Uterus (tissue), 4 donors: ENCODE measurements at places on chromosomes 7 and 10.
A peak's percentile ranks its signal among the peaks of the same experiment; 100 is the strongest.

DNA sequence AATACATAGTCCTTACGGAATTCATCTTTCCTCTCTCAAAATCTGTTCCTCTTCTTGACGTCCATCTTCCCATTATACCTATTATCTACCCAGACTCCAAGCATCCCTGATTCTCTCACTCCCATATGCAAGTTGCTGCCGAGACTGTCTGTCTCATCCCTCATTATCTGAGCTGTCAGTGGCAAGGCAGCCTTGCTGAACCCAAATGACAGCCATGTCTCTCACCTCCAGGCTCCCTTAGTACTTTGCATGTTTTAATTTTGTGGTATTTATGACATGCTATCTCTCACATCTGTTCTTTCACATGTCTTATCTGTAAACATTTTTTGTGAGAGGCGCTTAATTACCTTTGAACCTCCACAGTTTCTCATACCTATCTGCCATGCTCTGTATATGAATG is 54.4 kb upstream of the IFRD1 start:
- no peak for DNase-seq

DNA sequence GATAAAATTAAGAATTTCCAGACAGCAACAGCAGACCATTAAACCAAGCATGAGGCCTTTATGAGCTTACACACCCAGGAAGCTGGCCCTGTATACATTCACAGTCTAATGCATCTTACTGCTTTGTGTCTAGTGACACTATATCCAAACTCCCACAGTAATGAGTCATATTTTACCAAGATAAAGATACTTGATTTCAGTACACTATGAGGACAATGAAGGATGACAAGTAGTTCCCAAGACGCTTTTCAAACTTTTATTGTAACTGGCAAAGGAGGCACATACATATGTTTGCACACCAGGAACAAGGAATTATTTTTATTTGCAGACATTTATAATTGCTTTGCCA is 148.0 kb downstream of the TSPAN12 start:
- DNase-seq, result no peak

DNA sequence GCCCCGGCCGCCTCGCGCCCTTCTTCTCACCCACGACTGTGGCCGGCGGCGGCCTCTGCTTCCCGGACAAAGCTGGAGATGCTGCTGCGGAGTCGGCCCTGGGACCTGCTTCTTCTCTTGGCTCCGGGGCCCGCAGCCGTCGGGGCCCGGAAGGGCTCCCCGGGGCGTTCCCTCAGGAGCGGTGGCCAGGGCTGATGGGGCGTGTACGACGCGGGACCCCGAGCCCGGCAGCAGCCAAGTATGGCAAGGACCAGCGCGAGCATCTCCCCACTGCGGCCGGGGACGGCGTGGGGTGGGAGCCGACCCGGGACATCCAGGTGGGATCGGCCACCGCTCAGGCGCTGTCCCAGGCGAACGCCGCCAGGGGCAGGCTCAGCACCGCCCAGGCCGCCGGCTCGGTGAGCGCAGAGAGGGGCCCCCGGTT is 27.6 kb upstream of the BMS1 start:
- peak; percentile 22 for DNase-seq

GRCh38 chr10:90674461-90674860 is 183.4 kb downstream of the HTR7 start:
- DNase-seq, result no peak

DNA sequence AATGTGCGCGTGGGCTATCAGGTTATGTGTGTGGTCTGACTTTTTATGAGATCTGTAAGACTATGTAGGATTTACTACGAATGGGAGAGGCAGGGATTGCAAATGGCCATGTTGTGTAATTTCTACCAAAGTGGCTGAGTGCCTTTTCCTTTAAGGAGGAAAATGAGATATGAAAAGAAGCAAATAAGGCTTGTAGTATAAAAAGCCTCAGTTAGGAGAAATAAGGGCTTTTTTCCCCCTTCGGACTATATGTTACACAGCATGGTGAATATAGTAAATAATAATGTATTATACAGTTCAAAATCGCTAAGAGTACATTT is 447 bp upstream of the GPAM start:
- no peak for DNase-seq

- DNase-seq, result no peak
These were observed 458.5 kb downstream of the GPAM start for GRCh38 chr10:111725050-111725449.

GRCh38 chr10:6625428-6625827 is 45.4 kb upstream of the PRKCQ start:
- no peak for DNase-seq

DNA sequence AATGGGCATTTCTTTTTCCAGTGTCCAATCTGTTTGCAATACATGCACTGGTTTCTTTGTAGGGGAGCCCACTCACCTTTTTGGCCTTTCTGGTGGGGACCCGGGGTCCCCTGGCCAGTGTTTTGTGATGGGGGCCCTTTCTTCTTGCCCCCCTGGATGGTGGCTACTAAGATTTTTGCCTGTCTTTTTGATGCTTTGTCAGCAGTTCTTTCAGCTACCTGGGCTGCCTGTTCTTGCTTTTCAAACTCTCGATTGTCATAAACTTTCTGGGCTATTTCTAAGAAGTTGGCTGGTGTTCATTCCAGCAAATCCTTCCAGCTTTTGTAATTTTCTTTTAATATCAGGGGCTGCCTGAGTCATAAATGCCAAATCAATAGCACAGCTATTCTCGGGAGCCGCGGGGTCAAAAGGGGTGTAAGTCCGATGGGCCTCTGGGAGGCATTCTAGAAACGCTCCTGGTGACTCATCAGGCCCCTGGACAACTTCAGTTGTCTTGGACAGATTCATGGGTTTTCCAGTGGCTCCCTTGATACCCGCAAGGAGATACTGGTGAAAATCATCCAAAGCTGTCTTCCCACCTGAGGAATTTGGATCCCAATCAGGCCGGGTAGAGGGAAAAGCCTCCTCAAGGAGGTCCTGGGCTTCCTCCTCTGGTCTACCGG is 79.0 kb downstream of the PRR15 start:
- peak; percentile 27 for DNase-seq

GRCh38 chr10:86288695-86289576 is 77.7 kb downstream of the GRID1 start:
- DNase-seq, result no peak

- no peak for DNase-seq
These were observed 384.6 kb downstream of the GATA3 start for GRCh38 chr10:8439040-8439439.

DNA sequence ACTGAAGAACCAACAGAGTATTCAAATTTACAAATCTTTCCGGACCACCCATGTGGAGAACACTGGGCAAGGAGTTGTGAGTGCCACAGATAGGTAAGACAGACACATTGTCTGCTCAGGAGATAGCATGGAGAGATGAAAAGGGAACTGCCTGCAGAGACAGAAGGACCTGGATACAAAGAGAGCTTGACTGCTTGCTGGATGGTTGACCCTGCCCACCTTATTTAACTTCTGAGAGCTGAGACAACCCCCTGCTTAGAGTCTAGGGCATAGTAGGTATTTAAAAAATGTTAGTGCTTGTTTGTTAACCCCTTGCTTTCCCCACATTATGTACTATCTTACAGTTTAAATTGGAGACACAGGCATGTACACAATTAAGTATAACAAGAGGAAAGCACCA is 314.1 kb downstream of the THSD7A start:
- DNase-seq, result no peak

- no peak for DNase-seq
These were observed 54.1 kb upstream of the PPIF start for GRCh38 chr10:79292891-79293746.

- no peak for DNase-seq
These were observed 100.7 kb downstream of the GRID1 start for GRCh38 chr10:86265895-86266259.

DNA sequence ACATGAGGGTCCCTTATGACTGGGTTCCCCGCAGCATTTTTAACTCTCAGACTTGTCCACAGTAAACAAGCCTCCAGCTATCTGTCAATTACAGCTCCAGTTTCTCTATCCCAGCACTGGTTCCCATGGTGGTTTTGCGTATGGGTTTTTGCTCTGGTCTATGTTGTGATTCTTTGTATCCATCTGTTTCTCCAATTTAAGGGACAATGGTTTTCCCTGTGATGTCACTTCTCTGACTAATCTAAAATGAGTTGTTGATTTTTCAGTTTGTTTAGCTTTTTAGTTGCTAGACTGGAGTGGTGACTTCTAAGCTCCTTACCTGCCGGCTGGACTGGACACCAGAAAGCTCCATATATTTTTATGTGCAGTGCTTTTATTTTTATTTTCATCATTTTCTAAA is 303.7 kb downstream of the INHBA start:
- no peak for DNase-seq

- DNase-seq, result no peak
These were observed 15.7 kb upstream of the CDK1 start for GRCh38 chr10:60762554-60762953.

- DNase-seq, result no peak
These were observed 212.2 kb downstream of the PCLO start for GRCh38 chr7:82950436-82950835.

DNA sequence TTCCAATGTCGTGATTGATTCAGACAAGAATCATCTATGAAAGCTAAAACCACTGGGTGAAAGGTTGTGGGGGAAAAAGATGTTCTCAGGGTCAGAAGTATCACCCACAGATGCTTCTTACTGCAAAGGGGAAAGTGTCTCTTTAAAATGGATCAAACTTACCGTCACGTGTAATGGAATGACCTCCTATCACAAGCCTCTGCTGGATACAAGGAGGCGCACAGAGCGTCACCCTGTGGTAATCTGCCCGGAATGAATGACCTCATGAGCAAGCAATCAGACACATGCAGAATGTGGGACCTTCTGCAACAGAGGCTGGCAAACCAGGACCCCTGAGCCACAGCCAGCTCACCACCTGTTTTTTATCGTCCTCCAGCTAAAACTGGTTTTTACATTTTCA is 33.0 kb downstream of the WIPF3 start:
- peak; percentile 49 for DNase-seq

- DNase-seq, result peak; percentile 27
These were observed at the start of gene AGMO for GRCh38 chr7:15561835-15562234. AGMO (minus strand) TSS chr7:15562015.

GRCh38 chr7:41261080-41261479 is 441.8 kb downstream of the INHBA start:
- DNase-seq, result no peak

GRCh38 chr10:131195558-131196159 is 115.9 kb downstream of the TCERG1L start:
- no peak for DNase-seq

DNA sequence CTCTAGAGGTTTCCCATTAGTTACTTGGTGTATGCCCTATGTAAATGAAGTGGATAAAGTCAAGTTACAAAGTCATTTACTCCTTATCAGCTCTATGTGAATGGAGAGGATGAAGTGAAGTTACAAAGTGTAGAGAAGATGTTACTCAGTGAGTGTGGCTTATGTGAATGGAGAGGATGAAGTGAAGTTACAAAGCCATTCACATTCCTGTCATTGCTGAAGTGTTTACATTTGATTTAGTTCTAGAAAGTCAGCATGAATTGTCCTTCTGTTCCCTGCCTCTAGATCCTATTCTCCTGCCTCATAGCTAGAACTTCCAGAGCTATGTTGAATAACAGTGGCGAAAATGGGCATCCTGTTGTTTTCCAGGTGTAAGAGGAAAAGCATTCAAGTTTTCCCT is 880.1 kb downstream of the DNAJB9 start:
- DNase-seq, result no peak

DNA sequence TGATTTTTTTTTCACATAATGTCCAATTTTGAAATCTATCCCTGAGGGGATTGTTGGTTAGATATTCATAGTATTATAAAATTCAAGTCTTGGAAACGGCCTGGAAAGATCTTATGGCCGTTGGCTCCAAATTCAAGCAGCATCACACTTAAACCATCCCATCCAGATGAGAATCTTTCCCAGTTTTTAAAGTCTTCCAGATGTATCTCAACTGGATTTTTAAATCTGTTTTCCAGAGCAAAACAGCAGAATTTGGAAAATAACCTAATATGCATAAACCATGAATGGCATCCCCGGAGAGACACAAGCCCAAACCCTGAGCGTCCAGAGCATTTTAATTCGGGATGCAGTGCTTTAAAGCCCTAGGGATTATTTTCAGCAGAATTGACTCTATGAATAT is 208.2 kb upstream of the PRKCQ start:
- no peak for DNase-seq

- no peak for DNase-seq
These were observed 418.1 kb downstream of the ZNF716 start for GRCh38 chr7:57867884-57868701.

- DNase-seq, result no peak
These were observed 124.4 kb upstream of the TCERG1L start for GRCh38 chr10:131435760-131436457.
